ENCODE measurements at places on chromosomes 3 and 15.

GRCh38 chr3:160677459-160677881 is 510 bp downstream of the ARL14 start:
- DNase-seq: no peak

DNA sequence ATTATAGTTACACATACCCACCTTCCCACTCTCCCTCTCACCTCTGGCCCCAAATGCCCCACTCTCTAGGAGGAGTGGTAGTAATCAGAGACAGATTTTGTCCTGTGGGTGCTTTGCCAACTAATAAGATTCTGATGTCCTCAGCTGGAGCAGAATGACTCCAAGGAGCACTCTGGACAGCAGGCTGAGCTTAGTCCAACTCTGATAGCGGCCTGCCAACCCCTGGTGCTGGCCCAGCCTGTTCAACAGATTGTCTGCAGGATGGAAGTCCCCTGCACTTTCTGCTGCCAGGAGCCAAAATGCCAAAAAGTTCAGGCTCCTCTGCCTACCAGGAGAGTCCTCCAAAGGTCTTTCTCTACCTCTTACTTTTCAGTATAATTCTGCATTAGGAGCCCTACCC is 160.5 kb upstream of the UMPS start:
- no peak for DNase-seq

- no peak for DNase-seq
These were observed 187.8 kb downstream of the TUSC7 start for GRCh38 chr3:116897382-116897781.

- DNase-seq: peak; percentile 23
These were observed 71.4 kb downstream of the MECOM start for GRCh38 chr3:169591983-169592644.
